Spleen (tissue), 13 donors: ENCODE measurements at places on chromosomes 1 and 21. TPM values are rescaled to one million over a fixed set of nuclear protein-coding genes. Genes with fewer than 3 reads are reported as not detected.

GLIS1 gene
- total RNA-seq: 0.13 TPM

BLACAT1 gene
- 0.51 TPM for total RNA-seq

NUDT4B gene
- total RNA-seq: 1.8 TPM

FBLIM1 gene
- total RNA-seq: 37.9 TPM

XPR1 gene
- total RNA-seq: 22.5 TPM

FGR gene
- total RNA-seq: 90.5 TPM

TENT5C gene
- 35.8 TPM for total RNA-seq

DNA sequence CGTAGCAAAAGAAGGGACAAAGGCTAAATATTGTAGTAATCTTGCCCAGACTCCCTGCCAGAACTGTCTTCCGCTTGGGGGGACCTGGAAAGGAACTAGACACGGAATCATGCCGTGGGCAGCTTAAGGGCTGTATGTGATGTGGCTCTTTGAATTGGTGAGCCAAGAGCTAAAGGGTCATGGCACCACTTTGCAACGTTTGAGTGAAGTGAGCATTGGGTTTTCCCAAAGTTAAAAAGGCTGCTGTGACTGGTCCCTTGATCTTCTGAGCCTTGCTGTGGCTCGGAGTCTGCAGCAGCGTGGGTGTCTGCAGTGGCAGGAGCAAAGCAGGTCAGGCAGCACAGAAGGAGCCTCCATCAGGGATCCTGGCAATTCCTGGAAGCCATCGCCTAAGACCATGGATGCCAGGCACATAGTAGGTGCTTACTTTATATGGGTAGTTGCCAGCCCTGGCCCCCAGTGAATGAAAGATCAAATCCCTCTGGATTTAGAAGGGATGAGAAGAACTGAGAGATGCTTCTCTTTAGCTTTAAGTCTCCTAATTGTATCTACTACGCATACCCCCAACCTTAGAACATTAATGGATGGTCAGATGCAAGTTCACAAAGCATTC, 1.8 kb downstream of the SMYD2 start:
- DNase-seq: no peak

DNA sequence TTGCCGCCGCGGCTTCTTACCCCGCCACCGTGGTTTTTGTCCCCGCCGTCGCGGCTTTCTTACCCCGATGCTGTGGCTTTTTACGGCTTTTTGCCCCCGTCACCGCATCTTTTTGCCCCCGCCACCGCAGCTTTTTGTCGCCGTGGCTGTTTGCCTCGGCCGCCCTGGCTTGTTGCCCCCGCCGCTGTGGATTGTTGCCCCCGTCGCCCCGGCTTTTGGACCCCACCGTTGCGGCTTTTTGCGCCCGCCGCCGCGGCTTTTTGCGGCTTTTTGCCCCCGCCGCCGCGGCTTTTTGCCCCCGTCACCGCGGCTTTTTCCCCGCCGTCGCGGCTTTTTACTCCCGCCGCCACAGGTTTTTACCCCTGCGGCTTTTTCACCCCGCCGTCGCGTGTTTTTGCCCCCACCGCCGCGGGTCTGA, 3934.3 kb downstream of the SRGAP2C start:
- no peak for DNase-seq

- DNase-seq: no peak
Measured at GRCh38 chr1:206935491-206936067, 10.7 kb downstream of the PIGR start.

GRCh38 chr1:211643324-211644212, 31.9 kb downstream of the NEK2 start:
- no peak for DNase-seq

DNA sequence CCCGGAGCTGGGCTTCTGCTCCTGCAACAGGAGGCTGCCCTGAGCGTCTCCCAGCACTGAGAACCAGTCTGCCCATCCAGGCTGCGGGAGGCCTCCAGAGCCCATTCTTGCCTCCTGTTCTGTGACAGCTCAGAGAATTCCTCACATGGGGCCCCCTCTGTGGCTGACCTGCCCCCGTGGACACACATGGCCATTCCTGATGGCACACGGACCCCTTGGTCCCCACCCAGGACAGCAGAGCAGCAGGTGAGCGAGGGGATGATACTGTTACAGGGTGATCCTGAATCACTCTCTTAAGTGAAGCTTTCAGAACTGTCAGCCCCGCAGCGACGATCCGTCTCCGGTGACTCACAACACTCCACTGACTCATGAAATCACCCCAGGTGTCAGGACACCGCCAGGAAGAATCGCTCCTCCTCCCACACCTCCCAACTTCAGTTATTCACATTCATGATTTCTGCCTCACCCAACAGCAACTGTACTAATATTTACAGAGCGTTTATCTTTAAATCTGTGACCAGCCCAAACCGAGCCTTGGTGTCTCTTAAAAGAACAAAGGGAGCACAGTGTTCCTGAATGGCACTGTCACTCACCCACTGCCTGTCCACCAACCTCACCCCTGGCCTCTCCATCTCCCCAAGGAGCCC, 22.5 kb downstream of the CHD5 start:
- no peak for DNase-seq

DNA sequence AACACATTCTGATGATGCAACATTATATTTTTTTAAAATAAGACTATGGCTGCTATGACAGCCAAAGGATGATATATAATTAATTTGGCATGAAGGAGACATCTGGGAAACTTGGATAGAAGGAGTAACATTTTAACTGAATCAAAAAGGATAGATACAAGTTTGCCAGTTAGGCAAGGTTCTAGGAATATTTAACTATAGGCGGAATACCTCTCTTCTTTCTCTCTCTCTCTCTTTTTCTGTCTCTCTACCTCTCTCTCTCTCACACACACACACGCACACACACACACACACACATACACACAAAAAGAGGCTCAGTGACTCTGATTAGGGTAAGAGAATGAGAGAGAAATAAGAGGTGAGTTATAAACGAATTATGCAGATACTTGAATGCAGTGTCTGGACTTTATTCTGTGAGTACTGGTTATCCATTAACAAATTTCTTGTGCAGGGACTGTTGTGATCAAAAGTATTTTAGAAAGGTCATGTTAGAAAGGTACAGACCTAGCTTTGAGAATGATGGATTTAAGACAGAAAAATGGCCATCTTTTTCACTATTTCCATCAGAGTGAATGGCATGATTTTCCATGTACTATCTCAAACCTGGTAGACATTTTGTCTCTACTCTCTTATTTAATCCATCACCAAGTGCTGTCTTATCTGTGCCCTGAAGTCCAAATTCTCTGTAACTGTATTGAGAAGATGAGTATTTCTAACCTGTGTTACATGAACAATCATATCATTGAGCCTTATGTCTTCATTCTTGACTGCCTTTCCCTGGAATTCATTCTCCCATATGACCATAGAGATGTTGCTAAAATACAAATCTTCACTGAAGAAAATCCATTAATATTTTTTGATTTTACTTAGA, 1106.9 kb upstream of the ADGRL4 start:
- DNase-seq: no peak

- DNase-seq: no peak
Measured at GRCh38 chr1:95657248-95657647, 423.2 kb downstream of the RWDD3 start.

DNA sequence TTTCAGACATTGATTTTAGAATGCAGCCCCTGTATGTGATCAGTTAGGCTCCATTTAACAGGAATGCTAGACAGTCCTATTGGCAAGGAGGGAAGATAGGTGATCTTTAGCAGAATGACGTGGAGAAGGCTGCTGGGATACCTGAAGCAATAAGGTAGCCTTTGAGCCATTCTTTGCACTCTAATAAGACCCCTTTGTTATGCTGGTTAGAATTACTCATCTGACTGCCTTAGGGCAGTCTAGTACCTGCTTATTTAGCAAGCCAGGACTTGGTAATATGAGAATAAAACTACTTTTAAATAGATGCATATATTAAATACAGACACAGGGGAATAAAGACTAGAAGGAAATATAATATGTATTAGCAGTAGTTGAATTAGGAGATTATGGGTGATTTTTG, 29.1 kb downstream of the NGF start:
- DNase-seq: no peak

- DNase-seq: peak; percentile 84
Measured at GRCh38 chr1:154962156-154962749, 671 bp upstream of the PYGO2 start.

- no peak for DNase-seq
Measured at GRCh38 chr21:28181730-28182129, 810.9 kb downstream of the LTN1 start.

DNA sequence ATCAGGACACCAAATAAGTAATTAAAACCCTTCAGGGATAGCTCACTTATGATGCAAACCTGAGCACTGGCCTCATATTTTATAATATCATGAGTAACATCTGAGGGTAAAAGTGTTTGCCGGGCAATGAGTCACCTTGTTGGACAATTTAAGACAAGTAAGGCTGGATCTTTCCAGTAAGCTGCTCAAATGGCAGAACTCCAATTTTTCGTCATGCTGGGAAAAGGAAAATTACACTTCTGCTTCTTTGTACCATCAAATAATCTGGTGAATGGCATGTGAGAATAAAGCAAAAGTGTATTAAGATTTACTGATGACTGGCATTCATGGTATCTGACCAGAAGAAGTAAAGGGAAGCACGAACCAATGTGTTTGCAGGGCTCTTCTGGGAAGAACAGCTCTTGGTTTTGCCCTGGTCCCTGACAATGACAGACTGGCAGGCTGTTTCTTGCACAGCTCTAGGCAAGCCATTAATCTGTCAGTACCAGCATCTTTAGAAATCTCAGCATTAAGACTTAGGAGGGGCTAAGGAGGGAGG, 392.2 kb downstream of the VAV3 start:
- no peak for DNase-seq

GRCh38 chr1:152397474-152397873, 16.6 kb downstream of the CRNN start:
- no peak for DNase-seq

GRCh38 chr1:205748403-205749233, 1.4 kb downstream of the NUCKS1 start:
- DNase-seq: no peak

DNA sequence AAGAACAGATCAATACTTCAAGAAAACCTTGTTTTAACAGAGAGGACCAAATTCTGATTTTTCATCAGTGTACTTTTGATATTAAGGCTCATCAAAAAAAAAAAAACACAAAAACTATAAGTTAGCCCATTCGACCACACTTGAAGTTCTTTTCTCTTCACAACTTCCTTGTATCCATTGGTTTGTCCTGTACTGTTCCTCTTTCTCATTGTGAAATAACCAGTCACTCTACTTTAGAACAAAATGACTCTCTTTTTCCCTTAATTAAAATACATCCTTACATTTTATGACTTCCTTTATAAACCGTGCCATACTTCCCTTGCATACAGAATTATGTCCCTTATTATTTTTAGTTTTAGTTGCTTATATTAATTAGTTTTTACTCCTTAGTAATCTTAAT, 8.4 kb downstream of the QSOX1 start:
- no peak for DNase-seq

DNA sequence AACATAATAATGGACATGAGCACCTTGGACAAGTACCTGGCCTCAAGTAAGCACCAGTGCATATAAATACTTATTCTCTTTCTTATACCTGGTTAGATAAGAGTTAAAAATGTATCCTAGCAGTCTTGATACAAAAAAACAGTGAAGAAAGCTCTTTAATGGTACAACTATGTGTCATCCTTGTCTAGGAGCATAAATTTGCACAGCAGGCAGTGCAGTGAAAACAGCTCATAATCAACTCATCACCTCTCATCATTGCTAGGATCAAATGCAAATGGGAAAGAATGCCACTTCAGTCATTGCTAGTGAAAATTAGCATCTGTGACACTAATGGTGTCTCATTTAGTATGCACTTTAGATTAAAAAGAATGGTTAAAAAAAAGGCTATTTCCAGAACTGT, 7.6 kb downstream of the SAMSN1 start:
- DNase-seq: no peak

GRCh38 chr1:152886758-152887409, 8.8 kb downstream of the SMCP start:
- no peak for DNase-seq

DNA sequence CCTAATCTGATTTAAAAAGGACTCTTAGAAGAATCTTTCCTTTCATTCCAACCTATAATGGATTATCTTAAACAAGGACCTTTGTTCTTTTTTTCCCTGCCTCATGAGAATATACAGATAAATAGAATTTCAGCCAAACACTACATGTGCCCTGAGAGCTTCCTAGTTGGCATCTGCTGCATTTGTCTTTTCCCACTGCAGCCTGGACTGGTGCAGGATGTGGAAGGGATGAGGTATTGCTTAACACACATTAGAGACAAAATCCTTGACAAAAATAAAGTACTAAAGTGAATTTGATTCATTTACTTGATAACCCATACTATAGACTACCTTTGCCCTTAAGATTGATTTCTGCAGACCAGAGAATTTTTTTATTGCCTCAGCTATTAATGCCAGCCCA, 59.5 kb downstream of the PALMD start:
- DNase-seq: no peak

GRCh38 chr1:88351960-88352359, 332.1 kb upstream of the PKN2 start:
- DNase-seq: no peak

DNA sequence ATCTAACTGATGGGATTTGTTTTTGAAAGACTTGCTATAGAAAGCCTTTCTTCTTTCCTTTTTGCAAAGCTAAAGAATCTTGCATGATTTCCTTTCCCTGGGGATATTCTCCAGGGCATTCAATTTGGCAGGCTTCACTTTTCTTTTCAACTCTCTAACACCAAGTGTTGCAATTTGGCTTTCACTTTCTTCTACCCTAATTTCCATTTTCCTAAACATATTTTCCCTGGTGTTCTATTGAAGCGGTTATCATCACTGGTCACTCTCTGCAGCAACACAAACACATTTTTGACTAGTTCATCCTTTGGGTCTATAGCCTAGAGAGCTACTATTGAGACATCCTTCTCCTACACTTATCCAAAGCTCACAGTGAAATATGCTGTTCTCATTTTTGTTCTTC, 424.5 kb downstream of the NEGR1 start:
- no peak for DNase-seq

- no peak for DNase-seq
Measured at GRCh38 chr21:34613679-34614627, 960 bp downstream of the RCAN1 start.

DNA sequence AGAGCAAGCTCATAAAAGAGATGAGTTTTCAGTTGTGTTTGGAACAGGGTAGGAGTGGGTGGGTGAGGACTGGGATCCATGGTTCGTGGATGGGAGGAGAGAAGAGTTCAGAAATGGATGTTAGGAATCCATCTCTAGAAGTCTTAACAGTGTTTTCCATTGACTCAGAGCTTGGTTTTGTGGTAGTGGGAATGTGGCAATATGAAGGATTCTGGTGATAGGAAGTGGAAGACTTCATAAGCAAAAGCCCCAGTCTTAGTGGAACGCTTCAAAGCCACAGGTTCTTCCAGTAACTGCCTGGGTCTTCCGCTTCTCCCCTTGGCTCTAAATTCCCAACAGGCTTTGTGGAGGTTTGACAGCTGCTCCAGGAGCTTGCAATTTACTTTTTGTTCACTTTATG, 167.9 kb downstream of the KCNJ6 start:
- no peak for DNase-seq
